ENCODE measurements at places on chromosomes 5 and 9. TPM values are rescaled to one million over a fixed set of nuclear protein-coding genes. Genes with fewer than 3 reads are reported as not detected.
A peak's percentile ranks its signal among the peaks of the same experiment; 100 is the strongest.

The TXNDC8 gene
- not detected for total RNA-seq

The TERT gene
- 0.80 TPM for total RNA-seq

DNA sequence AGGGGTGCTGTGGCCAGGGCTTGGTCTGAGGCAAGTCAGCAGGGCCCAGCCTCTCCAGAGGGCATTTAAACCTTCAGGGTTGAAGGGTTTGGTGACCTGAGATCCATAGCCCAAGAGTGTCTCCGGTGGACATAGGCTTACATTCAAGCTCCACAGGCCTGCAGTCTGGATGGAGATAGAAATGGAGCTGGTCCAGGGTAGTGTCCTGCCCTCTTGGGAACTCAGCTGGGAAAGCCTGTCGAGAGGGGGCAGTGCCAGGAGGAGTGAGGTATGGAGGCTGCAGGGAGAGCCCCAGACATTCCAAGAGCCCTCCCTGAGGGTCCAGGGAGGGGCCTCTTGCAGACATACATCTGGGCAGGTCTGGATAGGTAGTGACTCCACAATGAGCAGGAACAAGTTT is 177.0 kb upstream of the MVB12B start:
- H3K27me3 ChIP-seq, result peaks cover 4% of the 10 kb centered on the region
- H3K4me1 ChIP-seq, result no peaks in the 10 kb centered on the region
- DNase-seq, result no peak
- H3K4me3 ChIP-seq, result no peak overlapping the region

The FUT7 gene
- not detected for total RNA-seq

GRCh38 chr9:18075253-18075952 is 398.6 kb upstream of the ADAMTSL1 start:
- DNase-seq, result no peak
- peaks cover 30% of the 10 kb centered on the region for H3K4me1 ChIP-seq
- H3K27ac ChIP-seq, result no peak overlapping the region
- H3K4me3 ChIP-seq, result no peak overlapping the region
- no peaks in the 10 kb centered on the region for H3K36me3 ChIP-seq

DNA sequence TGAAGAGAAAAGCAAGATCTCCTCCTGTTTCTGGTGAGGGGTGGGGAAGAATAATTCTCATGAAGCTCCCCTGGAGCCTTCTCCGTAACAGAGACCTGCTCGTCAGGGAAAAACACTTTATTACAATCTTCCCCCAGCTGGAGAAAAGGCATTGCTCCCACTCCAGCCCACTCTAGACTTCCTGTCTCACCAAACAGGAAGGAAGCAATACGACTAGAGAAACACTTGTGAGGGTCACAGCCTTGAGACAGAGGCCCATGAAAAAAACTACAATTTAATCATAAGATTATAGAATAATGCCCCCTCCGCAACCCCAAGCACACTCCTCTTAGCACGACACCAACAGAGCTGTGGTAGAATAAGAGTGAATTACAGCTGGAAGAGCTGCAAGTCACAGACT is 197.2 kb upstream of the S1PR3 start:
- no peaks in the 10 kb centered on the region for H3K36me3 ChIP-seq
- H3K4me3 ChIP-seq, result no peak overlapping the region
- H3K27ac ChIP-seq, result no peak overlapping the region
- peaks cover 4% of the 10 kb centered on the region for H3K4me1 ChIP-seq

The LECT2 gene
- total RNA-seq, result not detected

DNA sequence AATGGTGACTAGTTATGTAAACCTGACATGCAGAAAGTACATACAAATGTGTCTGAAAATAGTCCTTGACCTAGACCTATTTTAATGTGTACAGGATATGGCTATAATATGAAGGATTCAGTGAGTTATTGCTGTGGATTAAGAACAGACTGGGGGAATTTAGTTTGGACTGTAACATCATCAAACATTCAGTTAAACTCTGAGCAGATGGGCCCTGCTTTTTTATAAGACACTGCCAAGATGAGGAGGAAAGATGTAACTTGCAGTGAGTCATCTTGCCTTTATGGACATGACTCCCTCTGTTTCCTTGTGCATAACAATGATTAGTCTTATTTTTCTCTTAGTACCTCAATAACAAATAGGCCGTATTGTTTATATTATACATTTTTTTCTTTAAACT is 12.2 kb downstream of the PPP3R2 start:
- H3K27me3 ChIP-seq, result no peaks in the 10 kb centered on the region
- no peaks in the 10 kb centered on the region for H3K4me1 ChIP-seq
- peak overlapping the region; percentile 34 for H3K27ac ChIP-seq
- peak; percentile 39 for DNase-seq

The CNTNAP3 gene
- total RNA-seq, result 26.3 TPM

The SUSD3 gene
- 13.4 TPM for total RNA-seq

Measured in PC-3 (cell line).